SHP77 treated with DMSO at 0.1 percent for 48 hours (cell line): ENCODE measurements at places on chromosomes 5 and 9.

GRCh38 chr5:143619040-143619439 is 192.9 kb upstream of the HMHB1 start:
- no peak for DNase-seq

DNA sequence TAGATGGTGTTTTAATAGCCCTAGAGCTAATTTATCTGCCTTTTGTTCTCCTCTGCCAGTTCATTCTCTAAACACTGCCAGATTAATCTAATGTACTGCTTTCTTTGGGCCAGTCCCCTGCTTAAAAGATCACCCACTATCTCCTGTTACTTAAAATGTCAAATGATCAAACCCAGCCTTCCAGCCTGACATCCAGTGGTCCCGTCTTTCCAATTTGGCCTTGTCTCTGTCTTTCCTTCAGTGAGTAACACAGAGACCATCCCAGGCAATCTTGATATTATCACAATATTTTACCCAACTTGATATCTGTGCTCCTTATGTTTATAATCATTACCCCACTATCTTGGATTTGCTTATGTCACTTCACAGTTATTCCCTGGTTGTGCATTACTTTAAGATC is 12.0 kb downstream of the PRR16 start:
- DNase-seq: no peak

- no peak for DNase-seq
Measured at GRCh38 chr5:74530326-74531050, 110.0 kb downstream of the ENC1 start.

- DNase-seq: no peak
Measured at GRCh38 chr5:180990882-180991242, 2.2 kb downstream of the BTNL3 start.

DNA sequence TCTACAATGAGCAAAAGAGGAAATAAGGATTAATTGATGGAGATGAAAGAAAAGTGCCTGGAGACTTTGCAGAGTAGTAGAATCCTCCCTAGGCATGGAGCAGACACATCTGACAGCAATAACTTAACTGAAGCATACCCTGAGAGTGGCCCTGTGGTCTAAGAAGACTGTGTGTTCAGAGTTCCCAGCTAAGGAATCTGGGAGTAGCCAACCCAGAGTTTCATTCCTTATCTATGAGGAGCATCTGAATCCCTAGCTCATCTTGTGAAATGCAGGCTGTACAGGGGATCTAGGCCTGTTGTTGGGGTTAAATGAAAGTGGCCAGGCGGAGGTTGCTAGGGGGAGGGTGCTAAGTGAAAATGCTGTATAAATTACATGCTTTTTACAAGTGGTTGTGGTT is 233.1 kb upstream of the FBXL7 start:
- DNase-seq: no peak
